ENCODE measurements at places on chromosomes 1 and 21.

DNA sequence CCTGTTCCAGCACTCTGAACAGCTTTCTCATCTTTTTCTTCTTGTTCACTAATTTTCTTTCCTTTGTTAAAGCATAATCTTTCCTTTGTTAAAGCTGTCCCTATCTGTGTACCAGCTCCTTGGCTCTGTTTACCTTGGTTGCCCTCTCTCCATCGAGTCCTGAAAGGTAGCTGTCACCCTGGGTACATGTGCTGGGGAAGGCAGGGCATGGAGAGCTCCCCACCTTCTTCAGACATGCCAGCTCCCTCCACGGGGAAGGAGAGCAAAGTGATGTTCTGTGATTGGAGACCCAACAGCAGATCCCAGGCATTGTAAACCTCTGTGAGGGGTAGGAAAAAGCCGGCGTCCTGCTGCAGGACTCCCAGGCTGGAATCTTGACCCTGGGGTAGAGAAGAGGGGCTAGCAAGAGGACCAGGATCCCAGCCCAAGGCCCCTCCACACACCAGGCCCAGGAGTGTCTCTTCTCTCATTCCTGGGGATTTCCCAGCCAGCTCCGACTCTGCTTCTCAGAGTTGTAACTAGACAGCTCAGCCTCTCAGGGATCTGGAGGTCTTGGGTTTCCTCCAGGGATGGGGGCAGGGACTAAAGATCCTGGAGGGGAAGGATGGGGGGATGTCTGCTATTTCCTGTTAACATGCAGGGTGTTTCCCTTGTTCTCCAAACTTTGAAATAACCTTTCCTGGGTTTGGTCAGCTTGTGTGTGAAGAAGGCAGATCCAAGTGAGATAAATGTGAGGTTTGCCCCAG, 34.4 kb downstream of the TMCC2 start:
- DNase-seq: no peak

DNA sequence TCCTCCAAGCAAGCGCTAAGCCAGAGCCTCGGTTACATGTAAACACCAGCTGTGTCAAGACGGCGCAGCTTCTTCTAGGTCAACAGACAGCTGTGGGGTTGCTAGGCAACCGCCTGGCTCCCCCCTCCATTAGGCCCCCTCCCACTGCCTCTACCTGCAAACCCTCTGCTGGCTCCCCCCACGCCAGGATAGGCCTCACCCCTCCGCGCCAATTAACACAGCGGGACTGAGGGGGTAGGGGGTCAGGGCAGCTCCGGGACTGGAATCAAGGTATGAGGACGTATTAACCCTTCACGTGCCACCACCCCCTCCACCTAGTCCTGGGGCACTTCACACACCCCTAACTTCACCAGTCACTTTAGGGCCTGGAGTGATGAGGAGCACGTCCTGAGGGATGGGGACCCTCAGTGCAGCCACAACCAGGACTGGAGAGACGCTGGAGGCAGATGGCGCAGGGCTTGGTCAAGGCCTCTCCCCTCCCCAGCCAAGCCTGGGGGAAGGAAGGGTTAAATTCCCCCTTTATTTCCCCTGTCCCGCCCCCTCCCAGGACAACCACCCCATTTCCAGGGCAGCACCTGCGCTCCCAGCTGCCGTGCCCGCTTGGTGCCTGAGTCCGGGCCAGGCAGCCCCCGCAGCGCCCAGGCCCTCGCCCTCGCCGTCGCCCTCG, 37.4 kb upstream of the WASF2 start:
- no peak for DNase-seq

GRCh38 chr21:44505673-44506278, 34.2 kb downstream of the KRTAP10-1 start:
- DNase-seq: no peak

GRCh38 chr1:190807629-190808028, 330.0 kb upstream of the BRINP3 start:
- DNase-seq: no peak

DNA sequence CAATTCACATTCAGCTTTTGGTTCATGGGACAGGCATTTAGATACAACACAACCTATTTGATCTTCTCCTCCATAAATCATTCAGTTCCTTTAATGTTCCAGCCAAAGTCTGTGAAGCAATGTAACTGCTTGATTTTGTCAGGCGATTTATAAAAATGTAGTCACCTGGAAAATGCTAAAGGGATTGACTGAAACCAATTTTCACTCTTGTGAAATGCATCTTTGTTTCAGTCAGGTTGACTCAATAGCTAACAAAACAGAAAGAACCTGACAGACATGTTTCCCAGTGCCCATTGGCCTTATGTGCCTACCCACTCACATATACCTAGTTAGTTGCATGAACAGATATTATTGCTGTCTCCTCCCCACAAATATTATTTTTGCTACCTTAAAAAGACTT, 335.7 kb downstream of the CHRM3 start:
- no peak for DNase-seq

- no peak for DNase-seq
Observed at GRCh38 chr1:26277719-26278118, 2.2 kb upstream of the SH3BGRL3 start.

GRCh38 chr21:41227357-41228005, 59.5 kb downstream of the BACE2 start:
- DNase-seq: no peak

GRCh38 chr1:9413071-9413876, 120.6 kb downstream of the SPSB1 start:
- peak; percentile 20 for DNase-seq

GRCh38 chr1:214880956-214881355, 201.6 kb upstream of the KCNK2 start:
- DNase-seq: no peak

GRCh38 chr1:202049129-202049528, 38.7 kb downstream of the ELF3 start:
- DNase-seq: no peak

- DNase-seq: no peak
Observed at GRCh38 chr1:204104331-204105130, 31.6 kb downstream of the SOX13 start.

DNA sequence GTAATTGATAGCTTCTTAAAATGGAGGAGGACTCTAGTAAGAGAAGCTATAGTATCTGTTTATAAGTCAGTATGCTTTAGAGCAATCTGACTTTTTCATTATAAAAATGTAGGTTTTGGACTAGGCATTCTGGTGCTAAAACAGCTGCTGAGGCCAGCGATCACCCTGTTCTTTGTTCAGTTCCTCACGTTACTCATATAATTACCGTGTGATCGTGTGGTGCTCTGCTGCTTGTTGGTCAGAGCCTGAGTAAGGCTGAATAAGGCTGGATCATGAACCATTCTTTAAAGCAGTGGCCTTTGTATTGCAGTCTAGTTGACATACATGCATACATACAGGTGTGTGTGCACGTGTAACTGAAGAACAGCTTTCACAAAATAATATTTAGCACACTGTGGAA, 25.2 kb downstream of the CDC42 start:
- no peak for DNase-seq

DNA sequence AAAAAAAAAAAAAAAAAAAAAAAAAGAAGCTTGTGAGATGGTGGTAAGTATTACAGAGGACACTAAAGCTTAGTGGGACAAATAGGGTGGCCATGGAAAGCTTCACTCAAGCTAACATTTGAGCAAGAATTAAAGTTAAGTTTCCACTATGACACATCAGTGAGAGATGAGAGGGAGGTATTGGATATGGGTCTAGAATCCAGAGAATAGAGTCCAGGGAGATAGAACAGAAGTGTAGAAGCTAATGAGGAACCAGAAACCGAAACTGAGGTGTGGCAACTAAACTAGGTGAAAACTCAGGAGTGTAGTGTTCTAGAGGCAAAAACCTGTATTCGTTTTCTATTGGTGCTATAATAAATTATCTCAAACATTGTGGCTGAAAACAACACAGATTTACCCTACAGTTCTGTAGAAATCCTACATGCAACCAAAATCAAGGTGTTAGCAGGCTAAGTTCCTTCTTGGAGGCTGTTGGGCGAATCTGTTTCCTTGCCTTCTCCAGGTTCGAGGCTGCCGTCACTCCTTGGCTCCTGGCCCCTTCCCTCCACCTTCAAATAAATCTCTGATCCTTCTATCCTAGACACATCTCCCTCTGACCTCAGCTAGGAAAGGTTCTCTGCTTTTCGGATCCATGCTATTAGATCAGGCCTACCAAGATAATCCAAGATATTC, 36.2 kb downstream of the PTP4A2 start:
- no peak for DNase-seq

DNA sequence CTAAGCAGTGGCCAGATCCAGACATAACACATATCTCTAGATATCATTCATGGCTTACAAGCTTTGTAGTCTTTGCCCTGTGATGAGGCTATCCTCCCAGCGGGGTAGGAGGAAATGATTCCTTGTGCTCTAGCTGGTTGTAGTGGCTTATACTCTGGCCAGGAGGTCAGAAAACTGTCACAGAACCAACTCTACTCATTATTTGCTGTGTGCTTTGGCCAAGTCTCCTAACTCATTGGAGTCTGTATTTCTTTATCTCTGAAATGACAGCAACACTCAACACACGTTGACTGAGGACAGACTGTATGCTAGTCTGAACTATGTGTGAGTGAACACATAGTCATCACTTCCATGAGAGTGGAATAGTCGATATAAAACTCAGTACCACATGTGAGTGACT, 116.7 kb upstream of the F3 start:
- DNase-seq: no peak

DNA sequence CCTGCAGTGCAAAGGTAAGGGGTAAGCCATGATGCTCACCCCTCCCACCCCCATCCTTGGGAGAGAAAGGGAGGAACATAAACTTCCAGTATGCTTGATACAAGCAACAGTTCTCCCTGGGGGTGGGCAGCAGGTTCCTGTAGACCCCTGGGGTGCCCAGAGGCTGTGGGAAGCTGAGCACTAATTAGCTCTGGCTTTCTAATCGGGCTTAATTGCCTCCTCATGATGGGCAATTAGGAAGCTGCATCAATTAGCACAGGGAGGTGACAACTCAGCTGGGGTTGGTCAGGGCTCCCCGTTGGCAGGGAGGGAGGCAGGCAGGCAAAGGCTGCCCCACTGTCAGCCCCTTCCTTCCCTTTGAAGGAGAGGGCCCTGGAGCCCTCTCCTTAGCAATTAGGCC, 15.7 kb upstream of the LMNA start:
- DNase-seq: no peak

- no peak for DNase-seq
Observed at GRCh38 chr1:226979115-226979516, 39.0 kb downstream of the COQ8A start.

- DNase-seq: no peak
Observed at GRCh38 chr1:232084584-232085223, 458.1 kb downstream of the DISC1 start.

DNA sequence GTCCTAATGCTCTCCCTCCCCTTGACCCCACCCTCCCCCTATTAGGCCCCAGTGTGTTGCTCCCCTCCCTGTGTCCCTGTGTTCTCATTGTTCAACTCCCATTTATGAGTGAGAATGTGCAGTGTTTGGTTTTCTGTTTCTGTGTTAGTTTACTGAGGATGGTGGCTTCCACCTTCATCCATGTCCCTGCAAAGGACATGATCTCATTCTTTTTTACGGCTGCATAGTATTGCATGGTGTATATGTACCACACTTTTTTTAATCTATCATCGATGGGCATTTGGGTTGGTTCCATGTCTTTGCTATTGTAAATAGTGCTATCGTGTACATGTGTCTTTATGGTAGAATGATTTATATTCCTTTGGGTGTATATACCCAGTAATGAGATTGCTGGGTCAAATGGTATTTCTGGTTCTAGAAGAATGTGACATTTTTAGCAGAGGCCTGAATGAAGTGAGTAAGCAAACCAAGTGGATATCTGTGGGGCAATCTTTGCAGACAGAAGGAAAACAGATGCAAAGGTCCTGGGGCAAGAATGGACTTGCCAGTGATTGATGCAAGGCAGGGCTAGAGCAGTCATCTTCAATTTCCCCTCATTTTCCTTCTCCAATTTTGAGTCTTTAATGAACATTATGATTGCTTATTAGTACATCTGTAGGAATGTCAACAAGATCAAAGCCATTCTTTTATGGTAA, 50.2 kb downstream of the UBE4B start:
- no peak for DNase-seq

- no peak for DNase-seq
Observed at GRCh38 chr1:94608142-94608851, 66.7 kb upstream of the F3 start.

DNA sequence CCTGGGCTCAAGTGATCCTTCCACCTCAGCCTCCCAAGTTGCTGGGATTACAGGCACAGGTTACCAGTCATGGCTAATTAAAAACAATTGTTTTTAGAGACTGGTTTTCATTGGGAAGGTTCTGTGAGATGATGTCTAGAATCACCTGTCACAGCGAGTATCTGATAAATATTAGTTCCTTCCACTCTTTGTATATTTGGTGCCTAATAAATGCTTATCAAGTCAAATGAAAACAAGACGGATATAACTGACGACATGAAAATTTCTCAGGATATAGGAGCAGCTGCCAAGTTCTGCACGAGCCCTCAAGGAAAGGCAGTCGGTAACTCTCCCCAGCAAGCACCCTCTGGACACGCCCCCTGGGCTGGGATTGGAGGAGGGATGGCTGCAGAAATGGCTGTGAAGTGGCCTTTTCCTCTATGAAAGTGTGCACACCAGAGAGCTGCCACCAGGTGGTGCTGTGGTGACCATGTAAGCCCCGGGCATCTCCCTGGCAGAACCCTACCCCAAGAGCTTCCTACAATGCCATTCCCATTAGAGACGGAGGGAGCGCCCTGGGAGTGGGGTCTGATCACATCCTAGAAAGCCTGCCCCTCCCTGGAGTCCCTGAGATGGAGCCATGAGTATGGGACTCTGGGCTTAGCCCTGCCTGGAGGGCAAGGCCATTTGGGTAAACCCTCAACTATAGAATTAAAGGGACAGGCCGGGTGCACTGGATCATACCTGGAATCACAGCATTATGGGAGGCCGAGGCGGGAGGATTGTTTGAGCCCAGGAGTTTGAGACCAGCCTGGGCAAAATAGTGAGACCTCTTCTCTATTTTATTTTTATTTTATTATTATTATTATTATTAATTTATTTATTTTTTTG, 50.9 kb downstream of the HTR6 start:
- DNase-seq: peak; percentile 43

DNA sequence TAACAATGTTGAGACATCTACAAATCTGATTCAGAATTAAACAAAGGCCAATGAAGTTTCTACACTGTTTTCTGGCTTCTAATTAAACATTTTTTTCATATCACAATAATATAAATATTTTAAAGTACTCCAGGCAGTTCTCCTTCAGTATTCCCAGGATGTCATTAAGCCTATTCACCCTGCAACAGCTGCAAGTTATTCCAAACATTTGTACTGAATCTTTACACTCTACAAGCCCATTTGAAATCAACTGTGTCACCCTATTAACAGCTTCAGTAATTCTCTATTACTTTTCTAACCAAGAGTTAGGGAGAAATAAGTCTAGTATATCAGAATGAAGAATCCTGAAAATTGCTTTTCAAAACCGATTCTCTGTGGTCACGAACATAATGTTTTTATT, 124.6 kb downstream of the OLFML2B start:
- DNase-seq: no peak

All from effector memory CD4-positive, alpha-beta T cell (primary cell).